ENCODE measurements at places on chromosomes 4 and X.

DNA sequence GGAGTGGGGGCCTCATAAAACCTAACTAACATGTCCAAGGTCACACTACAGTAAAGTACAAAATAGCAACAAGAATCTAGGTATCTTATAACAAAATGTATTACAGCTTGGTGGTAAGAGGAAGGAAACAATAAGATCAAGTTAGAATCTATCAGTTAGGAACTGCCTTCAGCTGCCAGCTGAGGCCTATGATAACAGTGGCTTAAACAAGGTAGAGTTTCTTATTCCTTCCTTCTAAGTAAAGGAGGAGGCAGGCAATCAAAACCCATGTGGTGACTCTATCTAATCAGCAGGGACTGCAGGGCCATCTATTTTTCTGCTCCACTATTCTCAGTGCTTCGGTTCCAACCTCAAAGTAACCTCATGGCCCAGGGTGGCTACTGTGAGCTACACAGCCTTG, 10.9 kb downstream of the SH3D19 start:
- DNase-seq: no peak

DNA sequence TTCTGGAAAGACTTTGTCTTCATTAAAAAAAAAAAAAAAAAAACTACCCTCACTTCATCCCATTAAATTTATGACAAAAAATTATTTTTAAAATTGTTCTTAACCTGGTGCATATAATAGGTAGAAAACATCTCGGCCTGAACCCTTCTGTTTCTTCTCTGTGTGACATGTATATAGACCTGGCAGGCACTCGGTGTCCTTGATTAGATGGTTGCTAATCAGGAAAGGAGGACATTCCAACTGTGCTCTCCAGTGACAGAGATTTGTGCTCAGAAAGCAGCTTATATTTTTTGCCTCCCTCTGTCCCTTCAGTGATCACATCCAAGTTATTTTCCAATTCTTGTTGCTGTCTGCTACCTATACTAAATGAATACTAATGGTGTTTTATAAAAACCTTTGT, 355.6 kb downstream of the CBLL2 start:
- DNase-seq: no peak

GRCh38 chr4:10272511-10272910, 155.9 kb upstream of the WDR1 start:
- DNase-seq: no peak

DNA sequence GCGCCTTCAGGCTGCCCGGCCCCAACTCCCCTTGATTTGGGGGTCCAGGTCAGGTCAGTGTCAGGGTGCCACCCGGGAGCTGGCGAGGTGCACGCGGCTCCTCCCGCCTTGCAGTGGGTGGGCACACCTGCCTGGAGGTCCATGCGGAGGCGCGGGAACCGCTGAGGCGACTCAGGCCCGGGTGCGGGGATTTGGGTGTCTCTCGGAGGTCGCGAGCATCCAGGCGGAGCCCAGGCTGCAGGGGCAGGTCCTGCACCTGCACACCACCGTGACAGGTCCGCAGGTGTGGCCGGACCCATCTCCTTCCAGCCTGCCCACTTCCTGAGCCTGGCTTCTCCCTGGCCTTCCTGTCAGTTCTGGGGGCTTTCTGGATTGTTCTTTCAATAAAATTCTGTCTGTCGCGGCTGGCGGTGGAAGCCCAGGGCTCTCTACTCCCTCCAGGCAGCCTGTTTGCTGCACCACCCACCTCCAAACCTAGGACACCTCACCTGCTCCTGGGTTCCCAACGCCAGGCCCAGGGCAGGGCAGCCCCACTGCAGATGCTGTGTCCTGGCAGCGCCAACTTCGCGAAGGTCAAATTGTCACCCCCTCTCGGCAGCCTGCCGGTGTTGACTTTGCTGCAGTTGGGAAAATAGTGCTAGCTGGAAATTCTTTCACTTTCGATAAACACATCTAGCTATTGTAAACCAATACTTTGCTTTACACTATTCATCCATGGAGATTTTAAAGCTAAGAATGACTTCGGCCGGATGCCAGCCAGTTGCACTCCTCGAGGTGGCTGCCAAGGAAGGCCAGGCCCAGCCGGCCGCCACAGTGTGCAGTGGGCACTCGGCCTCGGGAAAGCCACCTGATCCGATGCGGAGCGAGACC, 35.9 kb downstream of the FGFRL1 start:
- no peak for DNase-seq
